ENCODE measurements at places on chromosomes 6 and 20. TPM values are rescaled to one million over a fixed set of nuclear protein-coding genes. Genes with fewer than 3 reads are reported as not detected.

The SMLR1 gene
- total RNA-seq, result not detected

The COL12A1 gene
- total RNA-seq, result 14.6 TPM

The CASS4 gene
- 48.0 TPM for total RNA-seq

The ZKSCAN8 gene
- total RNA-seq, result 26.4 TPM

The COL9A3 gene
- not detected for total RNA-seq

The SUPT3H gene
- 3.4 TPM for total RNA-seq

The ROMO1 gene
- 282 TPM for total RNA-seq

The ZNF184 gene
- total RNA-seq, result 15.8 TPM

The SYTL3 gene
- total RNA-seq, result 6.9 TPM

The BPIFB4 gene
- not detected for total RNA-seq

- DNase-seq, result no peak
Measured at GRCh38 chr6:12069891-12070529, 57.9 kb downstream of the HIVEP1 start.

DNA sequence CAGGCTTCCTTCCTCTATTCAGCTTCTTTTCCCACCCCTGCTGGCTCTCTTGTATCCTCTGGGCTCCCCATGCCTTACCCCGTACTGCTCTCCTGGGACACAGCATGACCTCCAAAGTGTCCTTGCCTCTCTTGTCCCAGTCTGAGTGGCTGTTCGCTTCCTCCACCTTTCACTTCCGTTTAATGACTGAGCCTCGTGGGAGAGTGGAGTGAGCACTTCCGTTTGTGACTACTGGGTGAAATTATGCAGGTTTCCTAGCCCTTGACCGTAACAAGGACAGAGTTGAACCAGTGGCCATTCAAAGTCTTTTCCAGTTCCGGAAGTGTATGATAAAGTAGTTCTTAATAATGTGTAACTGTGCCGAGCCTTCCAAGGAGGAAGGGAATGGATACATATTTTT, 109.2 kb downstream of the ARID1B start:
- DNase-seq, result no peak

GRCh38 chr6:105985098-105985815, 100.9 kb upstream of the PRDM1 start:
- peak; percentile 68 for DNase-seq

GRCh38 chr6:40948570-40948969, 90.5 kb downstream of the UNC5CL start:
- no peak for DNase-seq

DNA sequence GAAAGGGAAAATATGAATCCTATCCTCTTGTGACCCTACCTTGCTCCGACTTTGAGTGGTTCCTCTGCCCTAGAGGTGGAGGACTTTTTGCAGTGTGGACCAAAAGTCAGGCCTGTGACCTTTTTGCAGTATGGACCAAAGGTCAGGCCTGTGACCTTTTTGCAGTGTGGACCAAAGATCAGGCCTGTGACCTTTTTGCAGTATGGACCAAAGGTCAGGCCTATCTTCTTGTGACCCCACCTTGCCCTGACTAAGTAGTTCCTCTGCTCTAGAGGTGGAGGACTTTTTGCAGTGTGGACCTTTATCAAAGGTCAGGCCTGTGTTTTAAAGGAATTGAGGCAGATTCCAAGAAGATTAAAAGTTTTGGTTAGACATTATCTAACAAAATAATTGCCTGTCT, 10.9 kb upstream of the ERVFRD-1 start:
- DNase-seq, result no peak

DNA sequence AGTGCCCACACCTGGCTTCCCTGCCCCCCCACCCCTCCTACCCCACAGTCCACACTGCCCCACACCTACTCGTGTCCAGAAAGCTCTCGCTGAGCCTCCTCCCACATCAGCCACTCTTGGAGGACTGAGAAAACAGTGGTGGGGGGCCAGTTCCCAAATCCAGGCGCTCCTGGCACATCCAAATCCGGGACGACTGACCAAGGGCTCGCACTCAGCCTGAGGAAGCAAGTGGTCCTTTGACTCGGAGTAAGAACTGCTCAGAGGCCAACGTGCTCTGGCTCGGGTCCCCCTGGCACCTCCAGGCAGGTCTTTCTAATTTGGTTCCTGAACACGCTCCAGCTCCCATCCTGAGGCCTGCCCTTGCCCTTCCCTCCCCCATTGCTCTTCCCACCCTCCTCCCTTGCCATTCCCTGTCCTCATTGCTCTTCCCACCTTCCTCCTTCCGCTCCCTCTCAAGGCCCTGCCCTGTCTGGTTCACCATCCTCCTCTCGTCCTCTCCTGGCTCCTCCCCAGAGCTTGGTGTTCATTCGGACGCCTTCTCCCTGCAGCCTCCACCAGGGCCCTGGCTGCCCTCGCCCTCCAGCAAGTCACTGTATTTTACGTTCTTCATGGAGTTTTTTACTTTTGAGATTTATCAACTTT, 83.6 kb downstream of the THBS2 start:
- no peak for DNase-seq

- DNase-seq, result no peak
Measured at GRCh38 chr6:155419161-155419560, 36.5 kb downstream of the NOX3 start.

DNA sequence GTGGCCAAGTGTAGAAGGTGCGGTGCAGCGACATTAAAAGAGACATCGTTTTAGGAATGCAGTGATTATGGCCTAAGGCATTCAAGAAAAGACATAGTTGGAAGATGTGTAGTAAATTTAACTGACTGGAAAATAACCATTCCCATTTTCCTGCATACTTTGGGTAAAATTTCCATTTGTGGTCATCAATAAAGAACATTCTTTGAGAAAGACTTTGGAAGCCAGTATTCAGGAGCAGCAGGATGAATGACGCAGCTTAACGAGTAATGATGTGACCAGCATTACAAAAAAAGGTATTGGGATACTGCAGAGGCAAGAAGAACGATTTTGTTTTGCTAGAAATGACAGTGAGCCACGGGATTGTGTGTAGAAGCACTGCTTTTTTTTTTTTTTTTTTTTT, 7.0 kb upstream of the RWDD1 start:
- no peak for DNase-seq

DNA sequence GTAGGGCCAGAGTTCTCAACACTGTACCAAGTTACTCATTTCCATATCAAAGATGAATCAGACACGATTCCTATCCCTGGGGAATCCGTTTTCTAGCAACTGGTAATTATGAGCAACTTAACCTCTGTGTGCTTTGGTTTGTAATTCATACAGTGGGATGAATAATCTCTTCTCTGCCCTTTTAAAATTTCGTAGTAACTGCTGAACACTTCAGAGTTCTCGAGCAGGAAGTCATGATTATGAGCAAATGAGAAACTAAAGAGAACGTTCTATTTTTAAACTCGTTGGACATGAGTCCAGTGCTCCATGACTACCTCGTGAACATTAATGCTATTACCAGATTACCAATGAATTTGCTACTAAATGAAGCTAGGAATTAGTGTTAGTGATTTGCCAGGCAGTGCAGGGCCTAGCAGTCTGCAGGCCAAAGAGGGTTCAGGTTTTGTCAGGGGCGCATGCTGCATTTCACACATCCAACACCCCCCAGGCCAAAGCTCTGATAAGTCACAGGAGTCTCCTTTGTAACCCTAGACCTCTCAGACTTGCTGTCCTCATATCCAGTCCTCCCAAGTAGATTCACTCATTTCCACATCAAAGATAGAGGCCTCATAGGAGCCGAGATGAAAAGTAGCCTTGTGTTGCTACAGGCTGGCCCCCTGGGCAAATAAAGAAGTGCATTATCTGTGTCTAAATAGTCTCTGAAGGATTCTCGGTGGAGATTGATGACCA, 45.8 kb upstream of the VSTM2L start:
- peak; percentile 57 for DNase-seq

- no peak for DNase-seq
Measured at GRCh38 chr6:138052783-138053182, 54.4 kb downstream of the PERP start.

GRCh38 chr6:47700596-47700995, 2.2 kb downstream of the ADGRF4 start:
- DNase-seq, result no peak

DNA sequence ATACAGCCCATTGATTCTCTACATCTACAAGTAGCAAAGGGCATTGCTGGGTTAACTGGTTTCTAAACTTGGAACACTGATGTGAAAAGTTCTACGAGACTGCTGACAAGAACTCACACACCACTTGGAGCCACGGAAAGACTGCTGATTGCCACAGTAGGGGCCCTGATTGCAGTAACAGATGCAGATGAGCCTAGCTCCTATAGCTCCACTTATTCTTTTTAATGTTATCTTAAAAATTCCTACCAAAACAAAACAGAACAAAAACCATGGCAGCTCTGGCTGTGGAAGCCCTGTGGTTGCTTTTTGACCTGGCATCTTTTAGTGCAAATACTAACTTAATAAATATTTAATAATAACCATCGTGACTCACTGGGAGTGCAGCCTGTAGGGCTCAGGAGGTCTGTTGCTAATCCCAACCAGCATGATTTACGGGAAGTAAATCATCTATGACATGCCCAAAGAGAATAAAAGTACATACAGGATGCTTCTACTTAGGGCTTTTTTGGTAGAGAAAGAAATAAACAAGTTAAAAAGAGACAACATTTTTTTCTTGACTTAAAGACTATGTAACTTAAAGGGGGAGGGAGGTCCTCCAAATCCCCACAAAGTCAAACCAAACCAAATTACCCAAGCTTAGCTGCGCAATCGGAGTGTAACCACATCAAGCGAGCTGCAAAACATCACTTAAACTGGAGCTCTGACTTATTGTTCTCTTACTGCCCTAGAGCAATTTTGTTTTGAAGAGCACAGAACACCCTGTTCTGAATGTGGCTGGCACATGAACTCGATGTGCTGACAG, 87.2 kb downstream of the FKBP5 start:
- peak; percentile 72 for DNase-seq

DNA sequence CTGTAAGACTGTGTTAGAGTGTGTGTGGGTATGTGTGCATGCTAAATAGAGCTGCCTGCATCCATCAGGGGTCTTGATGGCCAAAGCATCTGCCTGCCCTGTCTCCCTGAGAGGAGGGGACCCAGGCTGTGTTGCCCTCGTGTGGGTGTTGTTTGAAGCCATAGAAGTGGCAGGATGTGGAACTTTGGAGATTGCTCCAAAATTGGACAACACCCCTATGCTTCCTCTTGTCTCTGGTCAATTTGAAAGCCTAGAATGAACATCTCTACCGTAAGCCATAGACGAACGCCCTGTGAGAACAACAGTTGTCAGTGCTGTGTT, 82.6 kb downstream of the ASXL1 start:
- no peak for DNase-seq

DNA sequence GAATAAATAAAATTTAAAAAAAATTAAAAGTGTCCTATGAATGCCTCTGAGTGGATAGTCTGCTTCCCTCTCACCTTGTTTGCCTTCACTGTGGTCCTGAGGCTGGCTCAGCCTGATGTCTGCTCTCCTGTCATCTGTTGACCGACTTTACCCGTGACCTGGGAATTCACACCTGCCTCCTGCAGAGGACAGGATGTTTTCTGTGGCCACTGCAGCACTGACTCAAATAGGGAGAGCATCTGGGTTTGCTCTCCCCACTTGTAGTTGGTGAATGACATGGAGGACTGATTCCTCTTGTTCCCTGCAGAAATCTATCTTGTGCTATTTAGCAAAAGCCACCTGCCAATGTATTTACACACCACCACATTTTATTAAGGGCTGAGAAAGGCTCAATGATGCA, 52.4 kb upstream of the ERVFRD-1 start:
- DNase-seq, result no peak

DNA sequence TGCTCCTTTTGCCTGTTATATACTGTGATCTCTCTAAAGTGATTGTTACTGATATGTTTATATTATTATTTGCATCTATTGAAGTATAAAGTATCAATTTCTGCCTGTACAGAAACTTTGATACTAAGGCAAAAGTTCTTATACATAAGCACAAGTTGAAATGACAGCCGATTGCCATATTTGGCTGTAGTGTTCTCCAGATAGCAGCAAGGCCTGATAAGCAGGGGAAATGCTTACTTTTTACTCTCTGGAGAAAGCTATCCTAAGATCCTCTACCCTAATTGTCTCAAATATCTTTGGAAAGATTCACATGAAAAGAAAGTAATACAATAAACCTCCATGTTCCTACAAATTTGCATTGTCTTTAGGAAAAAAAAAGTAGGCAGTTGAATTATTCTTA, 31.4 kb downstream of the SENP6 start:
- no peak for DNase-seq

DNA sequence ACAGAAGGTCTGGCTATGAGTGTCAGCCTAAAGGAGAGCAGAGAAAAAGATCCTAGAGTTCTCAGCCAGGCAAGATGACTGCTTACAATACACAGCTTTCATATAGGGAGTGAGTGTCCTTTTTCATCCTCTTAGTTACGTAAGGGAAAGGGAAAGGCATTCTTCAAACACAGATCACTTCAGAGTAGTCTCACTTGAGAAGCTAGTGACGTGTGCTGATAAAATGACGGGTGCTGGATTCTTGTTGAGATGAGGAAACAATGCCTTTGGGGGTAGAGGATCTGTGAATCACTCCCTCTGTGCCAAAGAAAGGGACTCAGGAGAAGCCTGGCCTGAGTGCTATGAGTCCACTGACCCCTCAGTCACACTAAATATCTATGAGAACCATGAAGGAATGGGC, 117.3 kb downstream of the QRSL1 start:
- DNase-seq, result peak; percentile 93

GRCh38 chr6:31822036-31822821, 5.3 kb upstream of the HSPA1B start:
- peak; percentile 88 for DNase-seq
